ENCODE measurements at places on chromosomes 4 and X.
A peak's percentile ranks its signal among the peaks of the same experiment; 100 is the strongest.

DNA sequence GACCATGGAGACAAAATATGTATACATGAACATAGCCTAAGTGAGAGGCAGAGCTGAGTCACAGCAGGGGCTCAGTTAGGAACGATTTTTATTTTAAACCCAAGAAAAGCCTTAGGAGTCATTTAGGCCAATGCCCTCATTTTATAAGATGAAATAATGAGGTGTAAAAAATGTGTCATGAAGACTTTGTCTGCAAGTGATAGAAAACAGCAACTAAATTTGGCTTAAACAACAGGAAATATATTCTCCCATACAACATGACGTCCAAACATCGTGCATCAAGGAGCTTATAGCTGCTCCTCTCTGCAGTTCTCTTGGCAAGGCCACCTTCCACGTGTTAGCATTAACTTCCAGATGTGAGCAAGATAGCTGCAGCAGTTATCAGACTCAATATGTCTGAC, 16.8 kb downstream of the SCFD2 start:
- no peak for DNase-seq

DNA sequence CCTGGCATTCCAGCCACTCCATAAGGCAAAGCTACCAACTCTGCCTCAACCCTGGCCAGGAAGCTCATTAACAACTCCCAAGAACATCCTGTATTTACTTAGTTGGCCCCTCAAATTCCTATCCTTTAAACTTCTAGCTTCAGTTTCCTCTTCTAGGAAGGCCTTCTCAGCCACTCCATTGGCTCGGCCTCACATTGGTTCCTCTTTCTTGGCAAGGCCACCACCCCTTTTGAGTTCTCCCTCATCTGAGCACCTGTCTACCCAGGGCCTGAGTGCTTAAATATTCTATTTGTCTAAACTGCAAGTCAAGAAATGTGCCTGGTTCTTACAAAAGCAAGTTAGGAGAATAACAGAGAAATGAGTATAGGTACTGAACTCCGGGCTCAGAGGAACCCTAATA, 10.0 kb downstream of the SMC1A start:
- DNase-seq: no peak

DNA sequence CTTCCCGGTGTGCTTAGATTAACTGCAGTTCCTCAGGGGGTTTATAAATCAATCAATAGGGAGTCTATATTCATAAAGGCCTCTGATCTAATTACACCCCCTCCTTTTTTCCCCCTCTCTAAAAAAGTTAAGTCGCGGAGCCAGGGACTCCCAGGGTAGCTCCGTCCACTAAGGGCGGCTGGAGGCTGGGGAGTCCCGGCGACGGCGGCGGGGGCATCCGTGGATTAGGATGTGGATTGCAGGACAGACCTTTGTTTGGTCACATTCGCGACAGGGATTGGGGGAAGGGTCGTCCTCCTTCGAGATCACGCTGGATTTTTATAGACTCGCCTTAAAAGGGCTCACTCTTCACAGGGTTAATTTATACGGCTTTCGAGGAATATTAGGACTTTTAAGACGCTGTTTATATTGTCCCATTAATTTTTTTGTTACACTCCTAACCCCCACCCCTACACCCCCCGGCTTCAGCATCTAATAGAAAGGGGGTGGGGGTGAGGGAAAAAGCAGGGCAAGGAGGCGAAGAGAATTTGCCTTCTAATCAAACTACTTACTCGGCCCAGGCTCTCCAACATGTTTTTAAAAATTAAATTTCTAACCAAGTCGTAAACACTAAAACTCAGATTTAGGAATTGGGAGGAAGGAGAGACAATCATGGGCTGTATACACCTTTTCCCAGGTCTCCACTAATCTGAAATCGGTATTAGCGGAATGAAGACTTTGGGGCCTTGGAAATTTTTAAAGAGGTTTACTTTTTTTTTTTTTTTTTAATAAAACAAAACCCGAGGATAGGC, 8.5 kb downstream of the PITX2 start:
- DNase-seq: no peak

- DNase-seq: no peak
Measured at GRCh38 chrX:135089126-135089525, 31.2 kb downstream of the ETDB start.

DNA sequence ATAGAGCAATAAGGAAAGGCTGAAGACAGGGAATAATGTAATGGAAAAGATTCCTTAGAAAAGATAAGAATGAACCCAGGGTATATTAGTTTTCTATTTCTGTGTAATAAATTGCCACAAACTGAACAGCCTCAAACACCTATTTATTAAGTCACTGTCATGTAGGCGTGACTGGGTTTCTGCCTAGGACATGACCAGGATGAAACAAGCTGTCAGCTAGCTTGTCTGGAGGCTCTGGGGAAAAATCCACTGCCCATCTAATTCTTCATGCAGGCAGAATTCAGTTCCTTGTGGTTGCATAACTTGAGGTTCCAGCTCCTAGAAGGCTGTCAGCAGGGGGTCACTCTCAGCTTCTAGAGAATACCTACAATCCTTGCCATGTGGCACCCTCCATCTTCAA, 277.7 kb downstream of the TMA16 start:
- DNase-seq: no peak

- no peak for DNase-seq
Measured at GRCh38 chr4:122500852-122501501, 44.5 kb upstream of the IL2 start.

GRCh38 chr4:158964114-158964727, 138.7 kb upstream of the RAPGEF2 start:
- DNase-seq: no peak

DNA sequence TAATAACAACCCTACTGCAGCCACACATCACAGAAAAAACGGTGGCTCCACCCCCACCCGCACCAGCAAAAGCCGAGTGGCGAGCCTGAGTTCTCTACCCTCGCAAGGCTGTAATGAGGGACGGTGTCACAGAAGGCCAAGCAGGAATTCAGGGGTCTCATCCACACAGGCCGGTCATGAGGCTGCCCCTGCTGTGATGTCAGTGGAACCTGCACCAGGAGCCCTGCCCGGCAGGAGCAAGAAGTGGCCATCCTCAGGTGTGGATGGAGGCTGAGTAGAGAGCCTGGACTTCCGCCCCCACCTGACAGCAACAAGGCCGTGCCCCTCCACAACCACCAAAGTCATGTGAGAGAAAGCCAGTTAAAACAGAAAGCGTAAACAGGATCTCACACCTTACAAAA, 20.6 kb downstream of the LYAR start:
- peak; percentile 28 for DNase-seq

- DNase-seq: no peak
Measured at GRCh38 chr4:110164251-110164650, 34.2 kb downstream of the ELOVL6 start.

GRCh38 chr4:153824501-153824900, 35.6 kb upstream of the SFRP2 start:
- no peak for DNase-seq

- no peak for DNase-seq
Measured at GRCh38 chr4:31097999-31098398, 377.8 kb downstream of the PCDH7 start.

GRCh38 chrX:35680940-35681346, 117.2 kb upstream of the MAGEB16 start:
- DNase-seq: no peak

- DNase-seq: no peak
Measured at GRCh38 chr4:2808001-2808400, 15.1 kb downstream of the SH3BP2 start.

GRCh38 chr4:184651899-184652298, 2.4 kb downstream of the PRIMPOL start:
- DNase-seq: no peak

- DNase-seq: no peak
Measured at GRCh38 chr4:170035231-170035630, 9.0 kb upstream of the MFAP3L start.

- no peak for DNase-seq
Measured at GRCh38 chr4:52868133-52868532, 6.0 kb downstream of the RASL11B start.
